ENCODE measurements at places on chromosomes 4 and X.

- no peak for DNase-seq
Measured at GRCh38 chrX:39492497-39493162, 605.1 kb downstream of the BCOR start.

GRCh38 chrX:111646515-111646914, 34.5 kb upstream of the ALG13 start:
- DNase-seq: no peak

GRCh38 chr4:167290678-167291077, 56.4 kb upstream of the SPOCK3 start:
- DNase-seq: no peak

- no peak for DNase-seq
Measured at GRCh38 chr4:158046345-158046744, 126.5 kb downstream of the GASK1B start.

DNA sequence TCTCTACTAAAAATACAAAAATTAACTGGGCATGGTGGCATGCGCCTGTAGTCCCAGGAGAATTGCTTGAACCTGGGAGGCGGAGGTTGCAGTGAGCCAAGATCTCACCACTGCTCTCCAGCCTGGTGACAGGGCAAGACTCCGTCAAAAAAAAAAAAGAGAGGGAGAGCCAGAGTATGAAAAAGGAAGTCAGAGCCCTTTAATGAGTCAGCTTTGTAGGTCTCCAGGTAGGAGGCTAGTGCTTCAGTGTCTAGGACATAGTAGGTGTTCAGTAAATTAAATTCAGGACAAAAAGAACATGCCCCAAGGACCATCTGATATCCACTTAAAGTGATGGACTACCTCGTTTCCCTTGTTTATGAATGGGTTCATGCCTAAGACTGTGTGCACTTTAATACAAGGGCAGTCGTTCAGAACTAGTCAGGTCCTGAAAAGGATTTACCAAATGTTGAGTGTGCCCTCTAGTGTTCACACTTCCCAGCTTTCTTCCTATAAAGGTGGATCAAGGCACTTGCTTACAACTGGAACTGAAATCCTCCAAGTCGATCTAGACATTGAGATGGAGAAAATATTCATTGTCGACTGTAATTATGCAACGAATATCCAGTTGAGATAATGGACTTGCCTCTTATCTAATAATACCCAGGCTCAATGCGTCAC, 29.0 kb downstream of the F9 start:
- DNase-seq: no peak

DNA sequence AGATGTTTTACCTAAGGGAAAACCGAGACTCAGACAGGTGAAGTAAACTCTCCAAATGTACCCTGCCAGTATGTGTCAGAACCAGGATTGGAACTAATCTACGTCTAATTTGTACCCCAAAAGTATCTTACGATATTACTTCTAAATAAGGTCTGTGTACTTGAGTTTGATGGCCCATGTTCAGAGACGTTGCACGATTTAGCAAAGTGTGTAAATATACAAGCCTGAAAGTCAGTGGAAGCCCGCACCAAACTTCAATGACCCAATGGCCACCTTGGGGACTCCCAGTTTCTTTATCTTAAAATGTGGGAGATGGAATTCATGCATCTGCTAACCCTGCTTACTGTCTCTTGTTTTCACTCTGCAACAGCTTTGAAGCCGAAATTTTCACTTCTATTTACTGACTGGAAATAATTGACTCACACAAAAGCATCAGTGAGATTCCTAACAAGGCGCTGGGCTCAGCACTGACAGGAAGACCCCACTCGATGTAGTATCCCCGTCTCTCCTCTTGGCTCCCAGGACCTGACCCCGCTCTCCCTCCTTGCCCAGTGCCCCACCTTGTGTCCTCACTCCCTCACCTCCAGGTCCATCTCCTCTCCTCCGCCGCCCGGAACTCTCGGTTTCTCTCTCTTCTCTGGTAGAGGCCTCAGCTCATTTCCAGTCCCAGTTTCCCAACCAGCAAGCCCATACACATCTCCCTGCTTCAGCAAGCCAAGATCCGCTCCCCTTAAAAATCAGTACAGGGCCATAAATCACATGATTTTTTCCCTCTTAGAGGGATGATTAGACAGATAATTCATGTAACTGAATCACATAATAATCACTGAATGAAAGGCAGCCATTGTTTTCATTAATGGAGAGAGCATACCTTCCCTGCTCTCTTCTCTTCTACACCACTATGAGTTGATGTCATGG, 42.8 kb downstream of the ENPP6 start:
- DNase-seq: no peak

DNA sequence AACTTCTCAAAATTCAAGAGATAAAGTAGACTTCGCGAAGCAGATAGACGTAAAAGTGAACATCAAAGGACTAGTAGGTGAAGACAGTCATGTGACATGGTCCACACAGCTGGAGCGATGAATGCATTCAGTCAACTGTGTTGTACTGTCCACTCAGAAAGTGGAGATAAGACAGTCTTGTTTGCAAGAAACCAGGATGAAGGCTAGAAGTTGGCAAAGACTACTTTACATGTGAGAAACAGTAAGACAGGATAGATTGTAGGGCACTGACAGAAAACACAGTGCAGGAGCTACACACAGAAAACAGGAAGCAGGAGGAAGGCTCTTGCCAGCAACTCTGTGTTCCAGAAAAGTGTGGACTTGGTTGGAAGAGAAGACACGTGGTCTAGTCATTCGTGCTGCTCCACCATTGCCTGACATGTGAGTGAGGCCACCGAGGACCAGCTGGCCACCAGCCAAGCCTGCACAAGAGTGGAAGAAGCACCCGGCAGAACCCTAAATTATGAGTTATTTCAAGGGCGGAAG, 78.9 kb downstream of the FAT1 start:
- DNase-seq: no peak

DNA sequence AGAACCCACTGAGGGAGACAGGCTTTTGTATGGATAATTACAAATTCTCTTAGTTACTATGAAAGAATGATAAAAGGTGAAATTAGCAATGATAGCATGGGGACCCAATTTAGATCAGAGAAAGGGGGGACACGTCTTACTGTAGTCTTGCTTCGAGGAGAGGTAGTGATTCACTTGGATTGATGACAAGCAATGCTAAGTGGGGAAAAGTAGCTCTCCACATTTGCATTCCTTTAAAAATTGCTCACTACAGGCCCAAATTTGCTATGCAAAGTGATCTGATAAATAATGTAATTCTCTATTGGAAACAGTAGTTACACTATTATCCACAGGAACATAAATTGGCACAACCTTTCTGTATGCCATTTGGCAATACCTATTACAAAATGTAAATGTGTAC, 42.5 kb upstream of the MAP3K15 start:
- no peak for DNase-seq

- no peak for DNase-seq
Measured at GRCh38 chr4:168751263-168752225, 254.7 kb downstream of the PALLD start.

- DNase-seq: no peak
Measured at GRCh38 chr4:84563002-84563401, 19.9 kb upstream of the CDS1 start.

GRCh38 chr4:76722838-76723237, 175.1 kb downstream of the SOWAHB start:
- DNase-seq: no peak

DNA sequence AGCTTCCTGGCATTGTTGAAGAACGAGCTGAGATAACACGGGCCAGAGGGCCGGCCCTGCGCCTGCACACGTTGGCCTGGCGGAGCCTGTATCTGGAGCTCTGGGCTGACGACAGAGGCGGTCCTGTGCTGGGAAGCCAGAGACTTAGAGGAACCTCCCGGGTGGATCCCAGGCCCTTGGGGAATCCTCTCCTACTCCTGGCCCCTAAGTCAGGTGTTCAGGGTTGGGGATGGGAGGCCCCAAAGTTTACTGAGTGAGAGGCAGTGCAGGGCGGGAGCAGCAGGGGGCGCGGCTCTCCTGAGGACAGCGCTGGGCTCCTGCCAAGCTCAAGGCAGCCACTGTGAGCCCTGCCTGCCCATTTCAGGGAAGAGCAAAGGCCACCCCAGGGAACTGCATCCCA, 2.5 kb upstream of the HTRA3 start:
- no peak for DNase-seq

- DNase-seq: no peak
Measured at GRCh38 chr4:62359441-62360155, 1159.5 kb downstream of the ADGRL3 start.

All from T-helper 1 cell (primary cell).